ENCODE measurements at places on chromosomes 2 and 18.

DNA sequence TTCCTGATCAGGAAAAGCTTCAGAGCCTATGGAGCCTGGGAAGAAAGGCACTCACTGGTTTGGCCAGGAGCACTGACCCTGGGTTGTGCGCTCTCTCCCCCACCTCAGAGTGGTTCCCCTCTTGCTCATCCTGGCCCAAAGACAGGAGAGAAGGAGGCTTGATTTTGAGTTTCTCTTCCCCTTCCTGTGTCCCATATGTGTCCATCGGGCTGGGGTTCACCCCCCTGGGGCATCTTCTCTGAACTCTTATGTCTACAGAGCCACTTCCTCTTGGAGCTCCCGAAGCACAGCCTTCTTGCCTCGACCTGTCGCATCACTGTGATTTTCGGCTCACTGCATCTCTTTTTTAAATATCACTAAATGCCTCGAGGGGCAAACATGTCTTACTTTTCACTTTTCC, 692.3 kb downstream of the RNF144A start:
- no peak for DNase-seq

DNA sequence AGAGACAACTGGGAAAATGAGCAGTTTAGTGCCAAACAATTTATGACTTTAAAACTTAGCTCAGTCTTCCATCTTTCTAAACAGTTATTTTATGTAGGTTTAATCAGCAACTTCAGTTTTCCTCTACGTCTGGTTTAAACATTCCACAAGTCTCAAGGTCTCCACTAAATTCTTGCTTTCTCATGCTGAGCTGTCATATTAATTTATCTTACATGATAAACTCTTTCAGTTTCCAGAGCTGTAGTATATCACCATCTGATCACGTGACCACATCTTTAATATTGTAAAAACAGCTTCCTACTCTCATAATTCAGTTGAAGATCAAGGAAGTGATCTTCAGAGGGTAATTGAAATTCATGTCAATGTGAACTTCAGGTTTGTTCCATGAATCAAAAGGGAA, 158.6 kb downstream of the ZNF804A start:
- DNase-seq: peak; percentile 18

GRCh38 chr18:31508781-31509180, 10.8 kb downstream of the DSG2 start:
- DNase-seq: no peak

DNA sequence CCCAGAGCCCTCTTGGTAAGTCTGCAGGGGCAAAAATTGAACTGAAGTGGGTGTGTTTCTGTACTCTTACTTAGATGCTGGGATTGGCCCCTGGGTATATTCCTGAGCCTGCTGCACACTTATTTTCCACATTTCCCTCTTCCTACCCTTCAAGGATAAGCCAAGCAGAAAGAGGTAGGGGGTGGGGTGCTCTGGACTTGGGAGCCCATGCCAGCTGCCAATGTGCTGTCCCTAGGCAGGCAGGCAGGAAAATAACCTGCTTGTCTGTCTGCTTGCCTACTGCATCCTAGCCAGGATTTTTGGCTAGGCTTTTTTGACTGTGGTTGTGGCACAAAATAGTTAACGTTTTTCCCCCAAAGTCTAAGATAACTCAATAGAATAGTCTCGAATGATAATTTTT, 234.3 kb downstream of the ALK start:
- no peak for DNase-seq

GRCh38 chr2:179771791-179772190, 89.6 kb downstream of the ZNF385B start:
- no peak for DNase-seq

DNA sequence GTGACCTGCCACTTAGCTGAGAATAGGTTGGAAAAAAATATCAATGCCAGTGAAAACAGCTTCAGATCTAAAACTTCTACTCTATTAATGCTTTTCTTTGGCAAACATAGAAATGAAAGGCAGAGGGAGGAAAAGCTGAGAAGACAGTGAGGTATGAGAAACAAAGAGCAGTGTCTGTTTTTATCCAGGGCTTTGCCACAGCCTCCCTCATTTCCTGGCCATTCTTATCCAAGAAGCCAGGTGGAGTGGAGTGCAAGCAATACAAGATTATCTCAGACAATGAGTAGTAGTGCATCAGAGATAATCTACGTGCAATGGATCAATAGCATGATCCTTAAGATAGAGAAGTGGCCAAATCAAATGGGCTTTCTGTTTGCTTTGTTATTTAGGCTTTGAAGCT, 808.7 kb upstream of the PIK3C3 start:
- DNase-seq: no peak

- DNase-seq: no peak
Measured at GRCh38 chr18:419541-420175, 80.8 kb downstream of the COLEC12 start.

DNA sequence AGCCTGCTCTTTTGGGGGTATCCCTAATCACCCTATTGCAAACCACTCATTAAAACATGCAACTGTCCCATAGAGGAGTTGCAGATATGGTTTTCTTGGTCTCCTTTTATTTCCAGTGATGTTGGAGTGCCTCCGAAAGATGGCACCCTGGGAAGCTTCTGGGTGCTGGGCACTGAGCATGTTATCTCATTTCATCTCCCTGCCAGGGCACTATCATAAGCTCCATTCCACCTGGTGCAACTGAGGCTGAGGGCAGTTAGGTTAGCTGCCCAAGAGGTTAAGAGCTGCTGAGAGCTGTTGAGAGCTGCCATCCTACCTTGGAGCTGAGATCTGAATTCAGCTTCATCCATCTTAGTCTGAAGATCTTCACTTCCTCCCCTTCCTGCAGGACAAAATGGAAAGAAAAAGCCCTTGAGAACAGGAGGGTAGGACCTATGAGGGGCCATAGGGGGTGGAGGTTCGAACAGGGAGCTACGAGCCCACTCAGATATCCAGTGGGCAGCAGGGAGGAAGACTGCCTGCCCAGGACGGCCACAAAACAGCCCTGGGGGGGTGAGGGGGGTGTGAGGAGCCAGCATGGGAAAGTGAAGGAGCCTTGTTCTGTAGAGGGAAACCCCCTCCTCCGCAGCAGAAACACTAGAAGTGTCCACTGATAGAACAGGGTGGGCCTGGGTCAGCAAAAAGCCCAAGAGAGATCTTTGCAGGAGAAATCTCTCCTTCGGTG, 202.5 kb downstream of the ZFP36L2 start:
- no peak for DNase-seq

GRCh38 chr18:78625847-78626246, 353.8 kb upstream of the SALL3 start:
- no peak for DNase-seq

- no peak for DNase-seq
Measured at GRCh38 chr2:216113572-216113971, 4.4 kb downstream of the XRCC5 start.

GRCh38 chr2:84152462-84152861, 306.6 kb downstream of the SUCLG1 start:
- no peak for DNase-seq

All from fibroblast of skin of right quadriceps (primary cell).